ENCODE measurements at places on chromosomes 12 and 14.
A peak's percentile ranks its signal among the peaks of the same experiment; 100 is the strongest.

DNA sequence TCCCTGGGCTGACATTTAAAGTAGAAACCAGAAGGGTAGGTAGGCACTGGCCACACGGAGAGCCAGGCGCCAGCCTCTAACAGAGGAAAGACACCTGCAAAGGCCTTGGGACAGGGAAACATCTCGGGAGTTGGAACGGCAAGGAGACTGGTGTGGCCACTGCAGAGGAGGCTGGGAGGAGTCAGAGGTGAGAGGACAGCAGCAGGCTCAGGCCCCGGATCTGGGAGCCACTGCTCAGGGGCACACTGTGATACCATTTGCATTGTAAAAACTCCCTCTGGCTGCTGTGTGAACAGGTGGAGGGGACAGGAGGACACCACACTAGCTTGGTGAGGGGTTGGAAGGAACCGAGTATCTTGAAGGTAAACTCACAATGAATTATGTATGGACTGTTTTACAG, 2.7 kb downstream of the ANHX start:
- ATAC-seq, result no peak

DNA sequence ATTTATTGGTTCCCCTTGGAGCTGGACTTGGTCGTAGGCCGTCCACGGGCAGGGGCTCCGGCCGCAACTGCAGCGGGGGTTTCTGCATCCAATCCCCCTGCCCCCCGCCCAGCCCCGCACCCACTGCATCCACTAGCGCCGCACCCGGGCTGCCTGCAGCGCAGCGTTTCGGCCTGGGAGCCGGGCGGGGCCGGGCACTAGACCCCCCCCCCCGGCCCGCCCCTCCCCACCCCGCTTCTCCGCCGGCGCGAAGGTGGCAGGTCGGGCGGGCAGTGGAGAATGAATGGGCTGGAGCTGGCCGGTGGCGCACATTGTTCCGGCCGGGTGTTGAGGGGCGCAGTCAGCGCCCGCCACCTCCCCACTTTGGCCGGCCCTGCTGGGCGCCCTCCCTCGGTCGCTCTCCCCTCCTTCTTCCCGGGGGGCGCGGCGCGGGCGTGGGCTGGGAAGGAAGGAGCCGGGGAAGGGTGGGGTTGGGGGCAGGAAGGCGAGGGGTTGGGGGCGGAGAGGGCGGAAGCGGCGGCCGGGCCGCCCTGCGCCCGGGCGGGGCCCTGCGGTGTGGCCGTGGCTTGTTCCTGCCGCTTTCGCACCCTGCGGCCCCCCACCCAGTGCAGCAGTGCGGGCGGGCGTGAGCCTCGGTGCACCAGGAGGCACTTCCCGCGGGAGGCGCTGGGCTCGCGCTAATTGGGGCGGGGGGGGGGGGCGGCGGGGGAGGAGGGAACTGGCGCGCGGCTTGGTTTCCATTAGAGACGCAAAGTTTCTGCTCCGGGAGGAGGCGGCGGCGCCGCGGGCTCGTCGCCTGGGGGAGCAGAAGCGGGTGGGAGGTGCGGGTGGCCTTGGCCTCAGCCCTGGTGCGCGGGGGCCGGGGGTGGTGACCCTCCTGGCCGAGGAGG, 841 bp downstream of the CALM1 start:
- ATAC-seq, result peak; percentile 11

DNA sequence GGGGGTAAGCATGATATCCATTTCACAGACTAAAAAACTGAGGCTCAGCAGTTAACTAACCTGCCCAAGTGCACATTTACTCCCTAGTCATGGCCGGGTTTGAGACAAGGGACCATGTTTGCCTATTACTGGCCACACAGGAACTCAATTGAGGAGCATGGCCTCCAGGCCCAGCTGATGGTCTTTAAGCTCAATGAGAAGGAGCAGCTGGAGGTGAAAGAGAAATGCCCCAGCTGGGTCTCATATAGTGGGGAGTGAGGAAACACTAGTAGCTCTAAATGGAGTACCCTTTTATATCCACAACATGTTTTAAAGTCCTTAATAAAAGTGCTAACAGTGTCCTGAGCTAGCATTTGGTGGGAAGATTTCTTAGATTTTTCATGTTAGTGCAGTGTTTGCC, 1.6 kb downstream of the TDP1 start:
- no peak for ATAC-seq

GRCh38 chr12:28998662-28999120, 150.4 kb upstream of the FAR2 start:
- ATAC-seq, result no peak

DNA sequence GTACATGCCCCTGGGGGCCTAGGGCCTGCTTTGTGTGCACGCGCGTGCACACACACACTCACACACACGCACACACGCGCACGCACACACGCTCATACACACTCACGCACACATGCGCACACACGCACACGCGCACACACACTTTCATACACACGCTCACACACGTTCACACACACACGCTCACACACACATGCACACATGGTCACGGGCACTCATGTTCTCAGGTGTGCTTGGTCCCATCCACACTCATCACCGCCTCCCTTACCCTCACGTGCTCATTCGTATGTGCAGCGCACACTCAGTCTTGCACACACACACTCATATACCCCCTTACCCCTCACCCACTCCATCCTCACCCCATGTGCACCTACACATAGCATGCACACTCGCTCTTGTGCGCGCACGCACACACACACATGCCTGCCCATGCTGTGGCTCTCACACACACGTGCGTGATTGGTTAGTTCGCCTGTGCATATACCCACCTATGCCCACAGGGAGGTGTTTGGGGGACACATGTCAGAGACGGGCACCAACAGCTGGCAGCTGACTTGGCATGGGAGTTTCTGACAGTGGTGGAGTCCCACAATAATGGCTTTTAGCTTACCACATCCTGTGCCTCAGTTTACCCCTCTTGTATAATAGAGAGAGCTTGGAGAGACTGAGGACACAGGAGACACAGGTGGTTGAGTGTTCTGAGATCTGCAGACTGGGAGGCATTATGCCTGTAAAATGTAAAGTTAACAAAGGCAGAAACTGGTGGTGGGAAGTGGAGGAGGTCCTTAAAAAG, 28.7 kb downstream of the TSPAN9 start:
- no peak for ATAC-seq

GRCh38 chr12:12977231-12977630, 22.8 kb downstream of the HEBP1 start:
- ATAC-seq, result no peak

DNA sequence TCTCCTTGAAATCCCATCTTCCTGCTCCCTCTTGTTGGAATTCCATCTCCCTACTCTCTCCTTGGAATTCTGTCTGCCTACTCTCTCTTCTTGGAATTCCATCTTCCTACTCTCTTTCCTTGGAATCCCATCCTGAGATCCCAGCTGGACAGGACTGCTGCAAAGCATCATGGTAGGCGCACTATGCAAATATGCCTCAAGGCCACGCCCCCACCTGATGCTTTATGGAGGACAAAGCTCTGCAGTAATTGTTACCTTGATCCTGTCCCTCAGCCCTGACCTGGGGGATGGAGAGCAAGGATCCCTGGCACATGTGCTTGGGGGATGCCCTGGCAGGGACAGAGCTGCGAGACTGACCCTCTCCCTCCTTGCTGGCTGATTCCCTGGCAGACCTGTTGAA, 185.6 kb downstream of the TBX5 start:
- no peak for ATAC-seq

- no peak for ATAC-seq
Measured at GRCh38 chr12:95573951-95574576, 22.8 kb upstream of the USP44 start.
